ENCODE measurements at places on chromosomes 2 and 18.

GRCh38 chr18:57627488-57627887, 5.9 kb upstream of the NARS1 start:
- no peak for DNase-seq

DNA sequence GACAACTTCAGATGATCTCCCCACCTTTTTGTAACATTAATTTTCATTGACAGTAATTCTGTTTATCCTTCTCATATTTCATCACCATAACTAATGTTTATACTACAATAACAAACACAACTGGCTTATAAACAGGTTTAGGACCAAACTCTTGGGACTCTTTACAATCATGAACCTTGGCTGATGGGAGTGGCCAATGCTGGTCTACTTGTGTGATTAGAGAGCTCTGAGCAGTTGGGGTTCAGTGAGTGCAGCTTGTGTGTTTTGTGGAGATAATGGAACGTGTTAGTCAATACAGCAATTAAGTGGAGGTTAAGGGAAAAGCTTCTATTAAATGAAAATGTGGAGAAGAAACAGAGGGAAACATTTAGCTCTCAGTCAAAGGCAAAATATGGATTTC, 207.1 kb downstream of the SPAG16 start:
- DNase-seq = no peak

DNA sequence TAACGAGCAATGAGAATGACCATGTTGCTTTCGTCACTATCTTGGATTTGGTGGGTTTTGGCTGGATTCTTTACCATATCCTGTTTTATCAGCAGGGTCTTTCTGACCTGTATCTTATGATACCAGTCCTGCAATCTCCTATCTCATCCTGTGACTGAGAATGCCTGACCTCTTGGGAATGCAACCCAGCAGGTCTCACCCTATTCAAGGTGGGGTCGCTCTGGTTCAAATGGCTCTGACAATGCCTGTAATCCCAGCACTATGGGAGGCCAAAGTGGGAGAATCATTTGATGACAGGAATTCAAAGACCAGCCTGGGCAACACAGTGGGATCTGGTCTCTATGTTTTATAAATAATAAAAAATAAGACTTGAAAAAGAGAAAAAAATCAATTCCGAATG, 173.5 kb downstream of the ACTR3 start:
- no peak for DNase-seq

- no peak for DNase-seq
Measured at GRCh38 chr18:37935086-37935485, 369.5 kb upstream of the CELF4 start.

GRCh38 chr2:61229936-61230335, 67.9 kb downstream of the C2orf74 start:
- no peak for DNase-seq

DNA sequence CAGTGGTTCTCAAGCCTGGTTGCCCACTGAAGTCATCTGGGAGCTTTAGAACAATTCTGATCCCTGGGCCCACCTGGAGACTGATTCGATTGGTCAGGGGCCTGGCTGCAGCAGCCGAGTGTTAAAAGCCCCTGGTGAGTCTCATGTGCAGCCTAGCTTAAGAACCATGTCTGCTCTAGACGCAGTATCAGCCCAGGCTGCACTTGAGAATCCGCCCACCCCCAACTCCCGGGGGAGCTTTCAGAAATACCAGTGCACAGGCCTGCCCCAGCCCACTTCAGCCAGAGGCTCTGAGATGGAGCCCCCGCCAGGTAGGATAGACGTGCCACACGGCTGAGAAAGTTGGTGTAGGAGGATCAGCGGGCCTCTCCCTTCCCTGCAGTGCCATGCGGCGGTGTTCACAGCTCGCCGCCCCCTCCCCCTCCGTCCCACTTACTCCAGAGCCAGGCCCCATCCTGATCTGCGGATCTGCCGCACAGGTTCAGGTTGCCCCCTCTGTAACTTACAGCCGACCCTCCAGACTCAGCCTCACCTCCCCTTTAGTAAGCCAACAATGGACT, 209.0 kb upstream of the RAB12 start:
- no peak for DNase-seq

- no peak for DNase-seq
Measured at GRCh38 chr2:123717636-123718334, 307.3 kb upstream of the CNTNAP5 start.

Measured in C1 segment of cervical spinal cord (tissue), 14 donors.